GM19239 (cell line): ENCODE measurements at places on chromosomes 16 and 17.

- DNase-seq: no peak
These were observed 88.9 kb downstream of the AATF start for GRCh38 chr17:37037590-37038155.

- no peak for DNase-seq
These were observed 66.5 kb downstream of the MGAT5B start for GRCh38 chr17:76934561-76935320.

GRCh38 chr16:5002699-5003143, 31.0 kb downstream of the NAGPA start:
- no peak for DNase-seq

DNA sequence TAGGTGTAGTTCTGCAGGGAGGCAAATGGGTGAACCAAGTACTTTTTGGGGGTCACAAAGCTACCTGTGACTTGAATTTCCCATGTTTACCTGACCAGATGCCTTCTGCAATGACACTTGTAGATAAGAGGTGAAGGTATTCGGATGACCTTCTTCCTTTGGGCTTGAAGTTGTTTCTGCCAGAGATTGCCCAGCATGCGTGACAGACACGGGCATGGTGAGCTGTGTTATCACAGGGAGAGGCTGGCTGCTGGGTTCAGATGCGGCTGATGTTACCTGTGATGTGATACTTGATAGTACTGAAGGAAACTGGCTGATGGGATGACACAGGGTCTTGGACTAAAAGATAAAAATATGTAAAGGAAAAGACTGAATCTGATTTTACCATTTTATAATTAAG, 14.1 kb downstream of the PKD1L3 start:
- DNase-seq: no peak

GRCh38 chr16:87691686-87692079, 74.1 kb downstream of the KLHDC4 start:
- DNase-seq: no peak

- DNase-seq: no peak
These were observed 589.8 kb upstream of the CDH5 start for GRCh38 chr16:65776639-65777183.

DNA sequence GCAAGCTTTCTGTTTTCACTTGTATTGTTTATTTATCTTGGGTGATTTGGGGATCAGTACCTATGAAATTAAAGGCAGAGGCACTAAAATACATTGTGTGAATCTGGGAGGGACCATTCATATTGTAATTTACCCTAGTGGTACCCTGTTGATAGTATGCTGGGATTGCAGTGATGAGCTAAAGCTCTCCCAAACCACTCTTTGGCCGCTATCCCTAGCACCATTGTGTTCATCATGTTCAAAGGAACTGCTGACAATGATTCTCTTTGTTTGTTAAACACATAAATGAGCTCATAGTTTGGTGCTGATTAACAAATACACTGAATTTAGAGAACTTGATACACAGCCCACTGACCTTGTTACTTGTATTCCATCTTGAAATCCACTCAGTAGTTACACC, 1469.8 kb downstream of the CDH11 start:
- no peak for DNase-seq

DNA sequence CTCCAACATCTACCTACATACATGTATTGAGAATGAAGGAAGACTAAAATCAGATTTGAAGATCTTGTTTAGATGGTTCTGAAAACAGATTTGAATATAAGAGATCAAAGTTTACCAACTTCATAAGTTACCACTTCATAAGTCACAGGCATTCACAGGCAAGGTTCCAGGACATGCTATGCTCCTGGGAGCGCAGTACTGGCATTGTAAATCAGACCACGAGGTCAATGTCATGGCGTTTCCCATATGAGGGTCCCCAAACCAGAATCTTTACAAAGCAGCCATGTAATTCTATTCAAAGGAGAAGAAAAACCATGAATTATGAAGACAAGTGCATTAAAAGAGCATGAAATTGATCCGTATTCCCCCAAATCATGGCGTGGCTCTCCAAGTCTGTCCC, 3.0 kb downstream of the CDH11 start:
- no peak for DNase-seq

GRCh38 chr16:89504091-89504490, 4.1 kb upstream of the SPG7 start:
- DNase-seq: no peak

DNA sequence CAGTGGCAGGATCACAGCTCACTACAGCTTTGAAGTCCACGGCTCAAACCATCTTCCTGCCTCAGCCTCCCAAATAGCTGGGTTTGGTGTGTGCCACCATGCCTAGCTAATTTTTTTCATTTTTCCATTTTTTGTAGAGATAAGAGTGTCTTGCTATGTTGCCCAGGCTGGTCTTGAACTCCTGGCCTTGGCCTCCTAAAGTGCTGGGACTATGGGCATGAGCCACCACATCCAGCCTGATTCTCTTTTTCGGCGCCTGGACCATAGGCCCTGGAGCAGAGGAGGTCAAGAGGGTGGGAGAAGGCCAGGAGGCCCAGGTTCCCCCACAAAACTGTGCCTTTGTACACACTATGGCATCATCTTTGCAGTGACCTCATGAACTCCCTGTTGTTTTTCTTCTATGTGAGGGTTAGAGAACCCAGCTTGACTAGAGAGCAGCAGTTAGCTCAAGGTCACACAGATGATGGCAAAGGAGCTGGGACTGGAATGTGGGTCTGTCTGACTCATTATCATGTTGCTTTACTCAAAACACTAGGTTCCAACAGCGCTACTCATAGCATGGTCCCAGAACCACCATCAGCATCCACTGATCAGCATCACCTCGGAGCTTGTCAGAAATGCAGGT, 16.3 kb downstream of the SCN4A start:
- no peak for DNase-seq

- DNase-seq: no peak
These were observed 12.1 kb downstream of the CACNA1H start for GRCh38 chr16:1164975-1165374.

DNA sequence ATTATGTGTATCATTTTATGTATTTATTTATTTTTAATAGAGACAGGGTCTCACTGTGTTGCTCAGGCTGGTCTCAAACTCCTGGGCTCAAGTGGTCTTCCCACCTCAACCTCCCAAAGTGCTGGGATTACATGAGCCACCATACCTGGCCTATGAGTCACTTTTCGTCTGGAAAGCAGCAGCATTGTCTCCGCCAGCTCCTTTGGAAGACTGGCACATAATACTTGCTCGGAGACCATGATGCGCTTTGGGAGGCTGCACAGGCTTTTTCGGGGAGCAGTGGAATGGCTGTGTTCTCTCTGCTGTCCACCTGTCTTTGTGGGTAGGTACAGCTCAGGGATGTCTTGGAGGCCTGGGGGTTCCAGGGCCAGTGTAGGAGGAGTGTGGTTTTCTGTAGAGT, 102.2 kb downstream of the AATF start:
- no peak for DNase-seq

DNA sequence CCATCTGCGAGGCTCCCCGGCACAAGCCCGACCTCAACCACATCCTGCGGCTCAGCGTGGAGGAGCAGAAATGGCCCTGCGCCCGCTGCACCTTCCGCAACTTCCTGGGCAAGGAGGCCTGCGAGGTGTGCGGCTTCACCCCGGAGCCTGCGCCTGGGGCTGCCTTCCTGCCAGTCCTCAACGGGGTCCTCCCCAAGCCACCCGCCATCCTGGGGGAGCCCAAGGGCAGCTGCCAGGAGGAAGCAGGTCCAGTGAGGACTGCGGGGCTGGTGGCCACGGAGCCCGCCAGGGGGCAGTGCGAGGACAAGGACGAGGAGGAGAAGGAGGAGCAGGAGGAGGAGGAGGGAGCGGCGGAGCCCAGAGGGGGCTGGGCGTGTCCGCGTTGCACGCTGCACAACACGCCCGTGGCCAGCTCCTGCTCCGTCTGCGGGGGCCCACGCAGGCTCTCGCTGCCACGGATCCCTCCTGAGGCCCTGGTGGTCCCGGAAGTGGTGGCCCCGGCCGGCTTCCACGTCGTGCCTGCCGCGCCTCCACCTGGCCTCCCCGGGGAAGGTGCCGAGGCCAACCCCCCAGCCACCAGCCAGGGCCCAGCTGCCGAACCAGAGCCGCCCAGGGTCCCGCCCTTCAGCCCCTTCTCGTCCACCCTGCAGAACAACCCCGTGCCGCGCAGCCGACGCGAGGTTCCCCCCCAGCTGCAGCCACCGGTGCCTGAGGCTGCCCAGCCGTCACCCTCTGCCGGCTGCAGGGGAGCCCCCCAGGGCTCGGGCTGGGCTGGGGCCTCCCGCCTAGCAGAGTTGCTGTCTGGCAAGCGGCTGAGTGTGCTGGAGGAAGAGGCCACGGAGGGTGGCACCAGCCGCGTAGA, 13.1 kb upstream of the PRR35 start:
- DNase-seq: no peak

GRCh38 chr17:31226373-31226772, 70.7 kb downstream of the OMG start:
- no peak for DNase-seq

DNA sequence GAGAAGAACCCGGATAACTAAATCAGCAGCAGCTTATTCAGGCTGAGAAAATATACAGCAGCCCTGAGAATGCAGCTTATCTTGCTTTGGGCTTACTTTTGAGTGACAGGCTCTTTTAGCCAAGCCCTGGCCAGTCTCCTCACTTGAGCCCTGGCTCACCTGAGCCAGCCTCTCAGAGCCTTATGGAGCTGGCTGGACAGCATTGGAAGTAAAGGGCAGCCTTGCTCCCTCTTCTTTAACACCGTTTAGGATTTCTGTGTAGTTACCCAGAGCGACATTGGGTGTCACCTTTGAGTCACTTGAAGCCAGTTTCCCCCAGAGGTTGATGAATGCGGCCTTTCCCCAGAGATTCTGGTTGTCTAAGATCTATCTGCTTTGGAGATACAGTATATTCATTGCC, 7.7 kb upstream of the NPIPB2 start:
- DNase-seq: peak; percentile 78

GRCh38 chr16:3645108-3645503, 9.4 kb upstream of the DNASE1 start:
- DNase-seq: no peak

- DNase-seq: no peak
These were observed 2.5 kb upstream of the AXIN1 start for GRCh38 chr16:354971-355461.

- no peak for DNase-seq
These were observed 818 bp downstream of the TPPP3 start for GRCh38 chr16:67392301-67393059.

- DNase-seq: no peak
These were observed 73.3 kb upstream of the DHX40 start for GRCh38 chr17:59492091-59492451.

DNA sequence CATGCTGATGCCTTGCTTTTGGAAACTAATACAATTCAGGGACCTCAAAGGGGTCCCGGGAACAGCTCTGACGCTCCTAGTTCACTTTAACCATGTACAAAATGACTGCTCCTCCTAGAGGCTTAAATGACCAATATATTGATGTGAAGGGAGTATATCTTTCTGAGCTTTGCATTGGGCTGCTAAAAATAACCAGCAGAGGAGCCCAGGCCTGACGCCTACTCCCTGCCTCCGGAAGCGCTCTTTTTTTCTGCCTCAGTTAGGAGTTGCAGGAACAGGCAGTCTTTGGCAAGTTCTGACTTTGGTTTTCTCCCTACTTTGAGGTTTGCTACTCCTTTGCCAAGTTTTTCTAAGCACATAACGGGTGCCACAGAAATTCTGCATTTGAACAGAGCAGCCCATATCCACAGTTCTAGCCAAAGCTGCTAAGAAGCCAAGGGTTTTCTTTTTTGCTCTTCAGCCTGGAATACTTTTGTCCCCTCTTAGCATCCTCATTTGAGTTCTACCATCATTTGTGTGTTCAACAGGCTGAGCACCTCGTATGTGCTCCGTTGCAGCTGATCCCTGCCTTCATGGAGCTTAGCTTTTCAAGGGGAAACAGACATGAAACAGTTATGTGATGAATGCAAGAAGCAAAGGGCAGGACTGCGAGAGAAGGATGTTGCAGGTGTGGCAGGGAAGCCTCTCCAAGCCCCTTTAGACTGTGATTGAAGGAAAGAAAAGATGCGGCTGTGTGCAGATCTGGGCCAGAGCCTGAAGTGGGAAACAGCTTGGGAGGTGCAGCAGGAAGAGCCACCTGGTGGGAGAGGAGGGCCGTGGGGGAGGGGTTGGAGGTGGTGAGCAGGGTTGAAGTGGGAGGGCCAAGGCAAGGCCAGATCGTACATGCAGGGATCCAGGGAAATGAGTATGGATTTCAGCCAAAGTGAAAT, 2.8 kb upstream of the NAGPA start:
- no peak for DNase-seq

DNA sequence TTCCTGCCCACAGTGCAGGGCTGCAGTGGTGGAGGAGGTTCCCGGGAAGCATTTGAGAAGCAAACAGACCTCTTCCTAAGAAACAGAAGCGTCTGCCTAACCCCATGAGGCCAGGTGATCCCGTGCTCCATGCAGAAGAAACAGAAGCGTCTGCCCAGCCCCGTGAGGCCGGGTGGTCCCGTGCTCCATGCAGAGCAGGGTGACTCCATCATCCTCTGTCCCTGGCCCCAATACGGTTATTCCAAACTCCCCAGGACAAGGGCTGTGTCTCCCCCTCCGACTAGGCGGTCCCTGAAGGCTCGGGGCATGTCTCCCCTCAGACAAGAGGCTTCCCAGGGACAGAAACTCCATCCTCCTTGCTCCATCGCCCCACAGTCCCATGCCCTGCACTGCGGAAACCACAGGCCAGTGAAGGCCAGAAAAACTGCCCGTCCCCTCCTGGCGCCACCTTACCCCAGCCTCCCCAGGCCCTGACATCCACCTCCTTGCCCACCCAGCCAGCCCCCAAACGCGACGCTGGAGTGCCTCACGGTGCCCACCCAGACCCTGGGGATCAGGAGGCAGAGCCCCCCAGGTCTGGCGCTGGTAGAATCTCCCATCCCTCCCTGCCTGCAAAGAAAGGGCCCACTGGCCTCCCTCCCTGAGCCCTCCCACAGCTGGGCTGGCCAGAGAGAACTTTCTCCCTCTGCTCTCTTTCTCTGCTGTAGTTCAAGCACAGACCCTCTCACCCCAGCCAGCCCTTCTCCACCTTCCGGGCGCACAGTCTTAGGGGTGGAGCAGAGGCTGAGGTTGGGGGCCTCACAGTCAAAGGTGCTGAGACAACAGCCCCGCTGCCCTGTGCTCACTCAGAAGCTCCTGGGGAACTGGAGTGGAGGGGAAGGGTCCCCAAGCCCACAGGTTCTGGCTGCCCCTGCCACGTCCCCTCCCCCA, 30.6 kb upstream of the KRT17 start:
- DNase-seq: no peak

- DNase-seq: no peak
These were observed 56.6 kb downstream of the IRF8 start for GRCh38 chr16:85955566-85955965.

DNA sequence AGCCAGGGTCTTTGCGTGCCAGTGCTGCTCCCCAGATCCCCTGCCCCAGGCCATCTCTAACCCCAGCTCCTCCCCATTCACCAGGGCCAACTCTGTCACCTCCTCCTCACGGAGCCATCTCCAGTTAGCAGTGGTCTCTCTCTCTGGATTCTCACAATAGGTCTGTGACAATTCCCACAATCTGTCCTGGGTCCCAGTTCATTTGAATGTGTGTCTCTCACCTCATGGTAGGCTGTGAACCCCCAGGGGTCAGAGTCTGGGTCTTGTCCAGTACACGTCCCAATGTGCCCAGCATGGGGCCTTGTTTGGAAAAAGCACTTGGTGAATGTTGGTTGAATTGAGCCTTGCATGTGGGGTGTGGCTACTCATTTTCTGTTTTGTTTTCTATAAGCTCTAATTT, 205.3 kb downstream of the PHKB start:
- DNase-seq: no peak
